ACHN (cell line): ENCODE measurements at places on chromosomes 1 and 21.

DNA sequence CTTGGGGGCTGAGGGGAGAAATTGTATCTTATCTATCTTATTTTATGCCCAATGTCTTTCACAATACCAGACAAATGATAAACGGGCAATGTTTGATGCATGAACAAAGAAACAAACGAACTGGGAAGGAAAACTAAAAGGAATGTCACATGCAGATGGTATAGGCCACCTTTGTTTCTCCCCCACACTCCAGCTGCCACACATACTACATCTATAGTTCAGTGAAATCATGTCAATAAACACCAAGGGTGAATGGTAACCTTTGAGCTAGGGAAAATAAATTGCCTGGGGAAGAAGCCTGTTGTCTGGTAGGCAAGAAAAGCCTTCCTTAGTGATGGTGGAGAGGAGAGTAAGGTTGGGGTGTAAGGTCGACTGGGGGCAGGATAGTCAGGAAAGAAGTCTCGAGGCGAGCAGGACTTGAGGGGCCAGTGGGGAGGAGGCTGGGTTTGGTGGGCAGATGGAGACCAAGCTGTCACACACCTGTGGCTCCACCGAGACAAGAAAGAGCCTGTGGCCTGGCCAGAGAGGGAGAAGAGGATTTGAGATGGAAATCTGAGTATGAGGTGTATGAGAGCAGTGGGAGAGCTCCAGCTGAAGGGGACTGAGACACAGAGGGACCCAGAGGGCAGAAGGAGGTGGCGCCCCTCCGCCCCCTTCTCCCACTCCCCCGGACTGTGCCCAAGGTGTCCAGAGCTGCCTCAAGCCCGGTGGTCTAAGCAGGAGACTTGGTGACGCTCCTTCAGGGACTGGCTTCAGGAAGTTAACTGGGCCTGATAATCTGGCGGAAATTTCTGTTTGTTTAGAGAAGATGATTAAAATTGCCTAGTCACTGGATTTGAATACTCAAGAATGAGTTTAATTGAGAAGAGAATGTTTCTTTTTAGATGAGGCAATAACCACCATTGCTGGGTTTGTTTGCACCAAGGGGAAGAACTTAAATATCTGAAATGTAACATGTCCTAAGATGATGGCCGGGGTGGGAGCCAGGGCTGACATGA lies 37.3 kb downstream of the ATF3 start:
- DNase-seq: no peak

DNA sequence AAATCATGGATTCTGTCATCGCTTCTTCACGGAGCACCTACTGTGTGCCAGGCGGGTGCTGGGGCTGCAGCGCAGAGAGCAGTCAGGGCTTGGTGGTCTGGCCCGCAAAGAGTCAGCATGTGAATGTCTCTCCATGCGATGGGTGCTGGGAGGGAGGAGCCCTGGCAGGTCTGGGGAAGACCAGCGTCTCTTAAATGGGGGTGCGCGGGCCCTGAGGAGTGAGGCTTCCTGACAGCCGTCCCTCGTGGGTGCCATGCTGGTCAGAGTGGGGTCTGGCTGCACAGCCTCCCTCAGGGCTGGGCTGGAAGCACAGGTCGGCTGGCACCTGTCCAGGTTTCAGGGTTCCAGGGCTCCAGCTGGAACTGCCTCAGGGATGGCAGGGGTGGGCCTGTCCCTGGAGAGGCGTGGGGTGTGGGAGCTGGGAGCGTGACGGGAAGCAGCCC lies 18.5 kb downstream of the TP73 start:
- no peak for DNase-seq

- DNase-seq: no peak
These were observed 56.2 kb downstream of the STUM start for GRCh38 chr1:226604560-226605317.

DNA sequence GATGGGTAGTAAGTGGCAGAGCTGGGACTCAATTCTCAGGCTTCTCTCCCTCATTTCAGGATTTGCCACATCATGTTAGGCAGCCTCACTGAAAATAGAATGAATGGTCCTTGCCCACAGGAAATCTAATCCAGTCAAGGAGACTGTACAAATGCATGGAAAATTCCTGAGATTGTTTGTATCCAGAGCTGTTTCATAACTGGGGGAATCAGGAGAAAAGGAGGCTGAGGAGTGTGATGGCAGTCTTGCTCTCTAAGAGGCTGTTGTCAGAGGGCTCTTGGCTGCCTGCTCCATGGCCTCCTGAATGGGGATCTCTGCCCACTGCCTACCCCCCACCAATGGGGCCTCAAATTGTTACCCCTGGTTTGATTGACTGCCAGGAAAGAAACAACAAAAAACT lies 141.9 kb upstream of the TNR start:
- no peak for DNase-seq

GRCh38 chr1:3984586-3984985 lies 84.5 kb upstream of the C1orf174 start:
- no peak for DNase-seq

DNA sequence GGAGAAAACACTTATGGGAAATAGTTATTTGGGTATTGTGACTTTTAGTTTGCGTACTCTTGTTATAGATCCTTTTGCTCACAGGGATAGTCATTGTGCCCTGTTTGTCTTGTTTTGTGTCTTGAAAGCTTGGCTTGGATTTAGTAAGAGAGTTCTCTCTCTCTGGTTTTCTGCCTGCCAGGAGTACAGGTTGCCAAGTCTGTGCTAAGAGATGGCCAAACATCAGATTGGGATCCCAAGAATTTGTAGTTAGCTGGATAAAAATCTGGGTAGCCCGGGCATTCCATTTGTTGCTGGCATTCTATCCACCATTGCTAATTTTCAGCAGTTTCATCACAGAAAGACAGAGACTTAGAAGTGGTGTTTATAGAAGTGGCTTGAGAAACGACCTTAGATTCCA lies 222.2 kb downstream of the NRIP1 start:
- DNase-seq: no peak

- no peak for DNase-seq
These were observed 133.6 kb downstream of the DPYD start for GRCh38 chr1:97787231-97787630.

GRCh38 chr1:37147392-37147831 lies 113.1 kb upstream of the GRIK3 start:
- no peak for DNase-seq

DNA sequence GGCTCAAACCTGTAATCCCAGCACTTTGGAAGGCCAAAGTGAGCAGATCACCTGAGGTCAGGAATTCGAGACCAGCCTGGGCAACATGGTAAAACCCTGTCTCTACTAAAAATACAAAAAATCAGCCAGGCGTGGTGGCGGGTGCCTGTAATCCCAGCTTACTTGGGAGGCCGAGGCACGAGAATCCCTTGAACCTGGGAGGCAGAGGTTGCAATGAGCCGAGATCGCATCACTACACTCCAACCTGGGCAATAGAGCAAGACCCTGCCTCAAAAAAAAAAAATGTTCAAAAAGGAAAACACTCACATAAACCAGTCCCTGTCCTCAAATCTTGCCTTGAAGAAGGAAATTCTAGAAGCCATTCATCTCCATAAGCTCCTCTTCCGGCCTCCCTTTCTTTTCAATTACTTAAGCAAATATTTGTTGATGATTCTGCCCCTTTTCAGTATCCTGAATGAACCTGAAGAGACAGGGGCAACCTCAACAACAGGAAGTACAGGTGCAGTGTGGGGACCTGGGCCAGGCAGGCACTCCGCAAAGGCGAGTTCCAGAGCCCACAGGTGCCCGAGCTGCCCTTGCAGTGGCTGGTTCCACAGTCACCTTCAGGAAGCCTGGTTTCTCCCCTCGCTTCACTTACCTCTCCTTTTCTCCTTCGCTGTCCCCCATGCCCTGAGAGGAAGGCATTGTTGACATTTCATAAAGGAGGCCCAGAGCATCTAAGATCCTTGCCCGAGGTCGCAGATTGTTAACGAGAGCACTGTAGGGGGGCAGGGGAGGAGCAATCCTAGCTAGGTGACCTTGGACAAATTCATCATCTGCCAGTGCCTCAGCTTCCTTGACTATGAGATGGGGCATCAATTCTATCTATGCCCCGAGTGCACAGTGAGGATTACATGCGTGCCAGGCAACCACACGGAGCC lies 8.9 kb upstream of the LEFTY1 start:
- DNase-seq: no peak

GRCh38 chr1:212459656-212460055 lies 26.9 kb downstream of the NENF start:
- no peak for DNase-seq
